ENCODE measurements at places on chromosomes 1 and 21.
A peak's percentile ranks its signal among the peaks of the same experiment; 100 is the strongest.

- DNase-seq = no peak
Observed at GRCh38 chr21:42425591-42425990, 21.9 kb downstream of the UBASH3A start.

DNA sequence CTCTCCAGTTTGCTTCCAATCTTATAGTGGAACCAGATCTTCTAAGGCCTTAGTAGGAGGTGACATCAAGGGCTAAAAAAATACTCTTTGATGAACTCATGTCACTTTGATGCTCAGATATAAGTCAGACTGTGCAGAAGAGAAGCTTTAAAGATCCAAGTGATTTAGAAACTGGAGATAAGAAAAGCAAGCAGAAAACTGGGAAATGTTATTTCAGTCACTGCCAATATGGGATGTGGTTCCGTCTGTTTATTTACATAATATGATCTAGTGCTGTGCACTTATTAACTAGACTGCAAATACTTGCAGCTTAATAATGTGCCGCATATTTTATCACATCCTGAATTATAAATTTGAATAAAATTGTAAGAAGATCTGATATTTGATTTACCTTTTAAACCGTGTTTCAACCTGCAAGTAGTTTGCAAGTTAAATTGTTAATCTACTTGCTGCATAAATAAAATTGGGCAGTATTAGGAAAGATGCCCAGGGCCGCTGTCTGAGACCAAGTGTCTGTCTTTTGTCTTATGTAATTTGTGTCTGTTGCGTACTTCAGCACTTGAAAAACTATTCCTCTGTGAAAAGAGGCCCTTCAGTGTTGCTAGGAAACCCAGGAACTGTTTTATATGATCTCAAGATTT lies 29.6 kb downstream of the CXADR start:
- DNase-seq = no peak

DNA sequence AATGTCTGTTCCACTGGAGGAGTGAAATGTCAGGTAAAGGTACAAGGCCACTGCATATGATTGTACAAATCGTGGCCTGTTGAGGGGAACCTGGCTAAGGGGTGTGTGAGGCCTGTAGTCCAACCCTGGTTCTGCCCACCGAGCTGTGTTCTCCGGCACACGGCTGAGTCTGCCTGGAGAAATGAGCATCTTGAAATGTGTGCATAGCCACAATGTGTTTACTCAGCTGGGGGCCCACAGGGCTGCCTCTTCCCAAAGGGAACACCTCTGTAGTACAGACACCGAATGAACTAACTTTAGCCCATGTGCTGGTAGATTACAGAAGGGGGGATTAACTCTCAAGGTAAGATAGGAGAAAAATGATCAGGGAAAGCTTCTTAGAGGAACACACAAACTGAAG lies 30.2 kb downstream of the AK4 start:
- no peak for DNase-seq

DNA sequence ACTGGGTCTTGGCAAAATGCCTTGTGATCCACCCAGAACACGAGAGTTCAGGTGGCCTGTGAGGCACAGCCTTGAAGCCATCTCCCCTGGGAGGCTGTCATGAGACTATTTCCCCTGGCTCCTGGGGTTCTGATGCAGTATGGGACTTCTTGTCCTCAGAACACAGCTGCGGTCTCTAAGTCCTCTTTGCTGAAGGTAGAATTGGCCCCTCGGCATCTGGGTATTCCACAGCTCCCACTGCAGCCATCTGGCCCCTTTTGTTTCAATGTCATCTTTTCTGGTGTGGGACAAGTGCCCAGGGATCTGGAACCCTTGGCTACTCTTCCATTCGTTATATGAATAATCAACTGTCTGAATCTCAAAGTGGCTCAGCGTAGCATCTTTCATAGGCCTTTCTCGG lies 17.0 kb upstream of the LY9 start:
- no peak for DNase-seq

DNA sequence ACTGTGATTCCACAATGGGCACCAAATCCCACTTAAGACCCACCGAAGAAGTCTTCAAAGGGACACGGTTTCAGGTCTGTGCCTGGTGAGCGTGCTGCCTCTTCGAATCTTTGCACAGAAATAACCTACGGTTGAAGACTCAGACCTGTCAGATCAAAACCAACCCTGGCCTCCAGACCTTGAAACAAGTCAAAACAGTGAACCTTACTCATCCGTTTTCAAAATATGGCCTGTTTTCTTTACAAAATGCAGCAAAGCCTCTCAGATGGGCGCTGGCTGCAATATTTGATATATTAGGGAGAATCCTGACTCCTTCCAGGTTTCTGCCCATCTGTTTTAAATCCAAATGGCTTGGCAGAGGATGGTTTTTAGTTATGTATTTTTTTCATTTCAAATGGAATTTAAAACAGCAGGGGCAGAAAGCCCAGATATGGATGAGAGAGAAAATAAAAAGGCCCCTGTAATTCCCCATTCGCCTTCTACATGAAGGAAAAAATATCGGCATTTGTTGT lies 14.0 kb downstream of the JUN start:
- no peak for DNase-seq

DNA sequence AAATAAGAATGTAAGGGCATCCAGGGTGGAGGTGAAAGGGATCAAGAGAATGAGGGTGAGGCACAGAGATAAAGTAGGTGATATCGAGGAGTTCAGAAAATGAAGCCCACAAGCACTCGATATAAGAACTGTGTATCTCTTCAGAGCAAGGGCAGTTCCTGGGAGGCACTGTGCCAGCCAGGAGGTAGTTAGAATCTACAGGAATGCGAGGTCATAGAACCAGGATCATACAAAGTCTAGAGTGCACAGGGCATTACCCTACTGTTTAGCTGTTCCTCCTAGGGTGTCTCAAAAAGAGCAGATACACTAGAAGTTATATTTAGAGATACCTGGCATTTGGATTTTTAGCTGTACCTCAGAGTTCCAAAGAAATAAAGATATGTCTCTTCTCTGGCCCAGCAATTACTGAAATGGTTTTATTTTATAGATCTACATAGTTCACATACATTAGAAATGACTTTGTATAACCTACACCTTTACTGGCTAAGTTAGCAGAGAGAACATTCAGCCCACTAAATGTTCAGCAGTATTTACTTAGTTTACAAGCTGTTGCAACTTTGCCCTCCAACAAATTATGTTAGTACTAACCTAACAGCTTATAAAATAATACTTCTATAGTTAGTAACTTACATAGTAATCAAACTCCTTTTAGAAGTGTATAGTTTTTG lies 1.6 kb downstream of the OVAAL start:
- DNase-seq = no peak

DNA sequence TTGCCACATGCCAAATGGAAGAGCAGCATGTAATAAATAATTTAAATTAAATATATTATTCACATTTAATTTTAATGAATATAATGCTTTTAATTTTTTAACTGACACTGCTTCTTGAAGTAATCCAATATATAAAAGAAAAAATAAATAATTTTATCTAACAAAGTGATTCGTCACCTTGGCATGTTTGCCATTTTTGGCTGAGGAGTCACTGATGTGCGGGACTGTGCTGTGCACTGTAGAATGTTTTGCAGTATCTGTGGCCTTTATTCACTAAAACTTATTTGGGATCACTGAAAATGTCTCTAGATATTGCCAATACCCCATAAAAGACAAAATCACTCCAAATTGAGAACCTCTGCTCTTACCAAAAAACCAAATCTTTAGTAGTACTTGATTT lies 807.8 kb downstream of the BRINP3 start:
- DNase-seq = no peak

GRCh38 chr1:10908266-10908665 lies 104.2 kb upstream of the TARDBP start:
- DNase-seq = no peak

- no peak for DNase-seq
Observed at GRCh38 chr1:12697397-12697796, 18.5 kb upstream of the AADACL3 start.

DNA sequence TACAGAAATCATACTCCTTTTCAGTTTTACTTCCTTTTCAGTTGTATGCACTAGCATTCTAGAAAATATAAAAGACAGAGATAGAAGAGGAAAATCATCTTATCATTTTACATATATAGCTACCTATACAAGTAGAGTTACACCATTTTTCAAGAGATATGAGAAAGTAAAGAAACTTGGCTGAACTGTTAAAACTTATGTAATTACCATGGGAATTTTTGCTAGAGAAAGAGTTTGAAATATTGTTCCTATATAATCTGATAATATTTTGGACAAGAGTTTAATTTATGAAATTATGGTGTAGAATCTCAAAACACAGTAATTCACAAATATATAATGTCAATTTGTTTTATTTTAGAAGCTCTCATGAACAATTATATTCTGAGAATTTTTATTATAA lies 180.8 kb downstream of the PLPPR4 start:
- DNase-seq = no peak

- peak; percentile 15 for DNase-seq
Observed at GRCh38 chr1:170225781-170226530, 80.2 kb downstream of the NTMT2 start.

GRCh38 chr21:38227401-38227800 lies 29.4 kb upstream of the KCNJ15 start:
- DNase-seq = peak; percentile 1

DNA sequence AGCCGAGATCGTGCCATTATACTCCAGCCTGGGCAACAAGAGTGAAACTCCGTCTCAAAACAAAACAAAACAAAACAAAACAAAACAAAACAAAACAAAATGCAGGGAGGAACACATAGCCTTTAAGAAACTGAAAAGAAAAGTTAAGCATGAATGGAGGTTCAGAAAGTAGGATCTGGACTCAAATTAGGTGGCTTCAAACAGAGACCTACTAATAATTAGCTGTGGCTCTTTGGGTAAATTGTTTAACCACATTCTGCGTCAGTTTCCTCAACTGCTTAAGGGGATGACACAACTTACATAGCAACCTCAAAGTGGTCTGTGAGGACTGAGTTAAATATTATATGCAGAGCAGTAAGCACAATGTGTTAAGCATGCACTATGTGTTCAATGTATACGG lies 458.2 kb downstream of the ADGRL2 start:
- no peak for DNase-seq

- no peak for DNase-seq
Observed at GRCh38 chr1:84635429-84635828, 54.8 kb downstream of the SSX2IP start.

GRCh38 chr1:85801520-85801919 lies 93.3 kb upstream of the ZNHIT6 start:
- DNase-seq = no peak

DNA sequence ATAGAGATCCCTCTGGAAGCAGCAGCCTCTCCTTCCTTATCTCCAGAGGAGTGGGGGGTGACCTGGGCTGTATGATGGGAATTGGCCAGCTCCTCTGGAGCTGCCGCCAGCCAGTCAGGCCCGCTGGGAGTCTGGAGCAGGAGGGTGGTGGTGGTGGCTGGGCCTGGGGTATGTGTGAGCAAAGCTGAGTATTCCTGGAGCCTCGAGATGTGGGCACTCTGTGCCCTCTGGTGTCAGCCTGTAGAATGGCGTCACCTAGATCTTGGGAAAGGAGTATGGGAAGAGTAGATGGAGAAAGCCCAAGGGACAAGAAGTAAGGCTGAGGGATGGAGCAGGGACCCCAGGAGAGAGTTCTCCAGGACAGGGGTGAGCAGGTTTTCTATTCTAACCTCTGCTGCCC lies 16.0 kb downstream of the VANGL2 start:
- DNase-seq = no peak
